ENCODE measurements at places on chromosomes 11 and 22.

DNA sequence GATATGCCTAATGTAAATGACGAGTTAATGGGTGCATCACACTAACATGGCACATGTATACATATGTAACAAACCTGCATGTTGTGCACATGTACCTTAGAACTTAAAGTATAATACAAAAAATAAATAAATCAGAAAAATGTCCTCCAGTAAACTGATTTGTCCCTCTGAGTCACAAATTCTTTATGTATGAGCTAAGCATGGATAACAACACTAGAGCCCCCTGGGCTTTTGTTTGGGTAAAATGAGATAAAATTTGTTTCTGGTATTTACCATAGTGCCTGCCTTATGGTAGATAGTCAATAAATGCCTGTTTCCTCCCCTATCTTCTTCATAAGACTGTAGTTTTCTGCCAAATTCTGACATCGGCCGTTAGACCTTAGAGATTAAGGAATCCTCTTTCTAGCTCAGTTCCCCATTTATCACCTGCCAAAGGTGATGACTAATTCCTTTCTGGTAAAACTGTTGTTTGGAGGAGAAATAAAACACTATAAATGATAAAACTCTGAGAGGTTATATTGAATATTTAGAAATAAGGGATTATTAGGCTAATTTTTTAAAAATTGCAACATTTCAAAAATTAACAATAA, 43.6 kb upstream of the LUZP2 start:
- DNase-seq = no peak

- DNase-seq = peak; percentile 36
Measured at GRCh38 chr11:56624661-56625110, 10.0 kb upstream of the OR5M1 start.

- DNase-seq = no peak
Measured at GRCh38 chr11:4467811-4468606, 14.4 kb upstream of the OR52K1 start.

DNA sequence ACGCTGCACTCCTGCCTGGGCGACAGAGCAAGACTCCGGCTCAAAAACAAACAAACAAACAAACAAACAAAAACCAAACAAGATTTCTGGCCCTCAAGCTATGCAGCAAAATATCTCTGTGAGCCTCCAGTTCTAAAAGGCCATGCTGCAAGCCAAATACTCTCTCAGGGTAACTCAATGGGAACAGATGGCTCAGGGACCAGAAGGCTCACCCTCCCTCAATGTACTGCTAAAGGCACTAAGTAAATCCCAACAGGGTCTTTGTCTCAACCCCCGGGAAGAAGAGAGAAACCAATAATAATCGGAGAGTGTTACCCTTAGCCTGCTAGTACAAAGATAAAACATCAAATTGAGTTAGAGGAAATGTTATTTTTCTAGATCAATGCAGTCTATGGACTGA, 119.7 kb upstream of the ZC3H12C start:
- no peak for DNase-seq

Measured in stromal cell of bone marrow (primary cell).